Dermis microvascular lymphatic vessel endothelial cell (primary cell): ENCODE measurements at places on chromosomes 1 and 21. TPM values are rescaled to one million over a fixed set of nuclear protein-coding genes. Genes with fewer than 3 reads are reported as not detected.

- DNase-seq: no peak
These were observed 3.7 kb downstream of the SEC16B start for GRCh38 chr1:177966199-177966598.

PRELP gene
- total RNA-seq: not detected in 2 replicates

DNA sequence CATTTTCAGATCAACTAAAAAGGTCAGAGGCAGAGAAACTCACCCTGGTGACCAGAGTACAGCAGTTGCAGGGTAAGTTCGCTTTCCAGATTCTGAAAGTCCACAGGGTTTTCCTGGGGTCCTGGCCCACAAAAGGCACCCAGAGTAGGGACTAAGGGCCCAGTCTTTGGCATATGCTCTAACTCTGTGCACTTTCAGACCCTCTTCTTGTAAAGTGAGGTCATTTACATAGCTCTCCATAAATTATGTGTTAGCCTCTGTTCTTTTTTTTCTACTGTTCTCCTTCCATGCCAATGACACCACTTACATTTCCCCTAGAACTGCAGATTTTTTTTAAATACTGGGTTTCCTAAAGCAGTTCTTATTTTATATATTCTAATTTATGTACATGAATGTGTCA lies 6.3 kb downstream of the C1orf74 start:
- DNase-seq: no peak

GRCh38 chr1:183004141-183004540 lies 19.1 kb upstream of the LAMC1 start:
- no peak for DNase-seq

GRCh38 chr1:110667776-110668175 lies 7.0 kb downstream of the KCNA3 start:
- no peak for DNase-seq

ADCY10 gene
- under 0.01 and 0.13 TPM in 2 replicates for total RNA-seq

DNA sequence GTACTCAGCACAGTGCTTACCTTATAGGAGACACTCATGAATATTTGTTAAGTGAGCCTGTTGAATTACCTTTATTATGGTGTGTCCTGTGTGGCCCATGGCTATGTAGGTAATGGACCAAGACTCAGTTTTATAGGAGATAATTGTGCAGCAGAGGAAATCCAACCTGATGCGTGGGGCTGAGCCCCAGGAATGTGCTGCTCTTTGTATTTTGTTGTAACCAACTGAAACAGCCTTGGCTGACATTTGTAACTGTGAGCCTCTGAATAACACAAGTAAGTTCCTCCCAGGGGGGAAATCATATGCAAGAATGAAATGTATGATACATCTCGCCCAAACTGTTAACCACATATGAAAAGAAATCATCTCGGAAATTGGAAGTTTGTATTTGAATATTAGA lies 364.2 kb upstream of the ZP4 start:
- DNase-seq: no peak

- DNase-seq: no peak
These were observed 27.8 kb downstream of the FOXD2 start for GRCh38 chr1:47465605-47466004.

- no peak for DNase-seq
These were observed 25.9 kb downstream of the KCNA2 start for GRCh38 chr1:110580244-110580643.

- peak; percentile 36 for DNase-seq
These were observed at the start of gene SLX9 for GRCh38 chr21:44939532-44940115. Gene SLX9, plus strand, starts transcription at chr21:44940029. Its CDS starts 29 bp downstream, at chr21:44940058.

- no peak for DNase-seq
These were observed 63.9 kb downstream of the PIK3R3 start for GRCh38 chr1:46068525-46068924.

GRCh38 chr1:89770391-89770790 lies 50.4 kb upstream of the LRRC8D start:
- DNase-seq: peak; percentile 15

MKNK1 gene
- total RNA-seq: 14.6 and 17.1 TPM in 2 replicates

DNA sequence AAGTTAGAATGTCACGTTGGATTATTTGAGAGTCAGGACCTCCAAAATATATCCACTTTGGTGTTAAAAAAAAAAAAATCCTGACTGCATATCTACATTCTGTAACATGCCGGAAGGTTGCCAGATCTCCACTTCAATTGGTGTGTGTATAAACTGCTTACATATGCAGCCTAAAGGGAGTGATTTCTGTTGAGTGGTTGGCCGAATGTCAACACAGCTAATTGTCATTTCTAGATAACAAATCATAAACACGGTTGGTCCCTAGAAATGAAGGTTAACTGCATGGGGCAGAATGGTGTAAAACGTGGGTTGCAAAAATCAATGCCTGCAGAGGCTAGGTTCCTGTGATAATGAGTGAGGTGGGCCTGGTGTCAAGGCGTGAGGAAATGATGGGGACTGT lies 15.0 kb upstream of the ROR1 start:
- DNase-seq: no peak

GRCh38 chr1:15046487-15047165 lies 106.9 kb upstream of the TMEM51 start:
- DNase-seq: peak; percentile 48

PDZK1 gene
- total RNA-seq: 0.13 TPM in 1 of 2 replicates, not detected in the other

DNA sequence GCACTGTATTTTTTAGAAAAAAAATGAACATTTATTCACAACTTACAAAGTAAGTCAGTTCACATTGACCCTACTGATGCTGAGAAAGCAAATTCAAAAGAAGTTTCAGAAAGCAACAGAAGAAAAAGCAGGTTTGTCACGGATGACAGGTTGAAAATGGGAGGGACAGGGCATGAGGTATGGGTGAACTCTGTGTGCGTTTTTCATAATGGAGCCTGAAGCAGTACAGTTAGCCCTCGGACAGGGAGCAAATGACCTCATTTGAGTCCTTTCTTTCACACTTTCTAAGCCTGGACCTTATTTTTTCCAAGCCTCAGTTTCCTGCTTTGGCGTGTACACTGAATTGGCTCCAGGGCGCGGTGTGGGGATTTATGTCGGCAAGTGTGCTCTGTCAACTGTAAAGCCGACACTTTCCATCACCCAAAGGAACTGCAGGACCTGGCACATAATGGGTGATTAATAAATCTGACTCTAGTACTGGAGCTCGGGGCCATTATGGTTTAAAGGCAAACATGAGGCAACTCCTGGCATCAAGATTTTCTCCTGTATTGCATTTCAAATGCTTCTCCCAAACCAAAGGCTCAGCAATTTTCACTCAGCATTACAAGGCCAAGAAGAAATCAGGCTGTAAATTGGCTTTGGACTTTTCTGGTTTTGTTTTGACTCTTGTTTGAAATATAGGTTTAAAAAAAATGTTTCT lies 345.5 kb upstream of the DUSP10 start:
- no peak for DNase-seq

DNA sequence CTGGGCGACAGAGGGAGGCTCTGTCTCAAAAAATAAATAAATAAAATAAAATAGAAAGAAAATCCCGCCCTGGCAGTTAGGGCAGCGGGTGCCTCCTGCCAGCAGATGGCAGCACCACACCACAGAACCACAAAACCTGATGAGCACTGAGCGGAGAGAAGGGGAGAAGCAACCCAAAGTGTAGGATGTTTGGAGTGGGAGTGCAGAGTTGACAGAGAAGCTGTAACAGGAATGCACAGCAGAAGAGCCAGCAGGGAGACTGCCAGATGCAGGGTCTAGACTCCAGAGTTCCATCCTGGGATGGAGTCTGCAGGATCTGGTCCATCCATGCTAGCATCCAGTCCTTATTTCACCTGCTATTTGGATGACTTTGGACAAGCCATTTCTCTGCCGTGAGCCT lies 29.7 kb upstream of the KIRREL1 start:
- peak; percentile 28 for DNase-seq

PRAMEF5 gene
- total RNA-seq: not detected in 2 replicates

DNA sequence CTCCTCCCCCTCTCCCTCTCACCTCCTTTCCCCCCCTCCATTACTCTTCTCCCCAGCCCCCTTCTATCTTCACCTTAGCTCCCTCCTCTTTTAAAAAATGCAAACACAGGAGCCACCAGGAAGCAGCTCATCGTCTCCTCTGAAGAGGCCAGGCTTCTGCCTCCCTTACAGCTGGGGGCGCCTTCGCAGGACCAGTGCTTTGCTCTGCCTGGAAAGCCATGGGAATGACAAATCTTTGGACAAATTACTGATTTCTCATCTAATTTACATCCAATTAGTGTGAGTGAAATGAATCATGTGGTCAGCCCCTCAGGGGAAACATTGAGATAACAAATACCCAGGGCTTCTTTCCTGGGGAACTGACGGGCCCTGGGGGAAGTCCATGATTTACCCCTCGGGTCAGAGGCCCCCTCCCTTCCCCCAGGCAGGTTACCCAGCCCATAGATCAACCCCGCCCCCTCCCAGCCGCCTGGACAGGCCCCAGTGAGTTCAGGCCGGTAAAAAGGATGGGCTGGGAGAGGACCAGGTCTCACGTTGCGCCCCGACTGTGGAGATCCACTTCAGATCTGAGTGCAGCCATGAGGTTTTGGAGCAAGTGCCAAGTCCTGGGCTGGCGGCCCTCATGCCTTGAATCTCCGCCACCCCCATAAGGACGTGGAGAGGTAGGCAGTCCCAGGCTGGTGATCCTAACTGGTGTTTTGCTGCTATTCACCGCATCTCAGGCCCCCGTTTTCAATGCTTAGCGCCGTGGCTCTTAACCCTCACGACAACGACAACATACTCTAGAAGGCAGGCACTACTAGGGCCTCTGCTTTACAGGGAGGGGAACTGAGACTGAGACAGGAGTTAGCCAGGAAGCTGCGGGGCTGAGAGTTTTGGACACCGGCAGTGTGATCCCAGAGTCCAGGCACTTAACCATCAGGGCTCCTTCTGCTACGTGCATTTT lies 300.8 kb downstream of the RRAGC start:
- no peak for DNase-seq

DNTTIP2 gene
- total RNA-seq: 14.1 and 14.7 TPM in 2 replicates

DNA sequence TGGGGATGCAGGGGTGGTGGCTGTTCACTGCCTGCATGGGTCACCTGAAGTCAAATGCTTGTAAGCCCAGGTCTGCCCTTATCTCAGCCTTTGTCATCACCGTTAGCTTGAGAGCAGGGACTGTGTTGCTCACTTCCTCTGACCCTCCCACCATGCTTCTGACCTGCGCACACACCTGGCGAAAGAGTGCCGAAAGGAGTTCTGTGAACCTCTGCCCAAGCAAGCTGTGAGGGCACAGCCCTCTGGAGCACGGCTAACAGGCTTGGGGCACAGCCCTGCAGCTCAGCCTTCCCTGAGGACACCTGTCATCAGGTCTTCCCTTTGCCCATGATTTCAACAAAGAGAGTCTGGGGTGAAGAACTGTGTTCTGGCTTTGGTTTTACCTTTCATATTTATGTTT lies 93.8 kb downstream of the SUSD4 start:
- no peak for DNase-seq

GRCh38 chr1:210541680-210542358 lies 213.1 kb downstream of the HHAT start:
- no peak for DNase-seq

DNALI1 gene
- 0.26 and 0.51 TPM in 2 replicates for total RNA-seq
